BJ (cell line): ENCODE measurements at places on chromosomes 1 and 21.

DNA sequence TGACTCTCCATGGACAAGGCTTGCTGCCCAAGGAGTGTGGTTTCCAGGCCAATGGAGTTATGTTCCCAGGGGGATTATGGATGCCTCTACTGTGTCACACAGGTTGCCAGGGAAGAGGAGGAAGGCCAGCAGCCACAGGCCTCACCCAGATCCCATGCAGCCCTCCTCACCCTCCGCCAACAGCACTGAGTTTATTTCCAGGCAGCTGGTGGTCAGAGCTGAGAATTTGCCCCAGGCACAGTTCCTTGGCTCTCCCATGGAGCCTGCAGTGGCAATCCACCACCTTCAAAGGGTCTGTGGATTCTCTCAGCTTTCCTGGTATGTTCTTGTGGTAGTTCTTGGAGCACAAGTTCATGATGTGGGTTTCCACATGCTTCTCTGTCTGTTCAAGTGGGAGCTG is 79.2 kb downstream of the NTNG1 start:
- DNase-seq, result peak; percentile 19

- no peak for DNase-seq
These were observed 39.1 kb downstream of the KANK4 start for GRCh38 chr1:62280150-62280549.

DNA sequence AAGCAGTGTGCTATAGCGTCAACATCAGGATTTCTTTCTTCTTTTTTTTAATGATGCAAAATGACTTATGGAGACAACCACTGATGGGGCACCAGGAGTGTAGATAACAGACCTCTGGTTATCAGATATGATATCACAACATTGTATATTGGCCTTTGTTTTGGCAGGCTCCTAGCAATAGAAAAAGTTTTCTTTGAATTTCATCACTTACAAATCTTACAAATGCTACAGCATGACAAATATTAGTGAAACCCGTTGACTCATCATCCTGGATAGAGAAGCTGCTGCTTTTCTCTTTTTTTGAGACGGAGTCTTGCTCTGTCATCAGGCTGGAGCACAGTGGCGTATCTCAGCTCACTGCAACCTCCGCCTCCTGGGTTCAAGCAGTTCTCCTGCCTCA is 92.9 kb downstream of the LTN1 start:
- no peak for DNase-seq

DNA sequence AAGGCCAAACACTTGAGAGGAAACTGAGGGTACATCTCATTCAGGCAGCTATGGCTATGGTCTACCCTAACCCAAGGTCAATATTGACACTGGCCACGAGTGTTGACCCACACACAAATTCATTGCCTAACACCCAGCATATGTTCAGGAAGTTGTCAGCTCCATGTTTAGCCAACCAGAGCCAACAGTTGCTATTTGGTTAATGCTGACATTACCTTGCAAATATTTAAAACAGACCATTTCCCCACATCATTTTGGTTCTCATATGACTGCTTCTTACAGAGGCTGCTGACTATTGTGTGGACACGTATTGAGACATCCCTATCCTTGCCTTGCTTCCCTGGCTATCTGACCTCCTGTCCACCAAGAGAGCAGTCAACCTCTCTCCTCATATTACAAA is 97.3 kb downstream of the LMX1A start:
- no peak for DNase-seq

DNA sequence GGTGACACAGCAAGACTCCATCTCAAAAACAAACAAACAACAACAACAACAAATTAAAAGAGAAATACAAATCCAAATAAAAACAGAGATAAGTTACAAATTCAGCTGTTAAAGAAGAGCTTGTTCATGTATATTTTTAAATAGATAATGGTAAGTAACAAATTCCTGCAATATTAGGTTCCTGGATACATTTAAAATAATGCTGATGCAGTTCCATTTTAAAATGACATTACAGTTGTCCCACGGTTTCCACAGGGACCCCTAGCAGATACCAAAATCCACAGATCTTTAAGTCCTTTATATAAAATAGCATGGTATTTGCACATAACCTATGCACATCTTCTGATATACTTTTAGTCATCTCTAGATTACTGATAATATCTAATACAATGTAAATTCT is 61.5 kb downstream of the ABL2 start:
- no peak for DNase-seq

- no peak for DNase-seq
These were observed 16.9 kb downstream of the MACO1 start for GRCh38 chr1:25447547-25447946.

GRCh38 chr1:85022700-85023099 is 25.6 kb downstream of the MCOLN3 start:
- no peak for DNase-seq

DNA sequence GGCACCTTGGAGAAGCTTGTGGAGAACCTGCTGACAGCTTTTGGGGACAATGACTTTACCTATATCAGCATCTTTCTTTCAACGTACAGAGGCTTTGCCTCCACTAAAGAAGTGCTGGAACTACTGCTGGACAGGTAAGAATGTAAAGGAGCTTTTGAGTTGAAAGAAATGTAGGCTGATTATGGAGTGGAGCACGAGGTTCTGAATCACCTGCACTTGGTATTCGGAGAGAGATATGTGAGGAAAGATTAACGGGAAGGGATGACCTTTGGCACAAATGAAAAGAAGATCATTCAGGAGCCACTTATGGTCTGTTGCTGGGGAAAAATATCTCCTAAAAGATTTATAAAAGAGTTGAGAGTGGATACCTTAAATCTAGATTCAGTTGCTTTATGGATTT is 42.7 kb downstream of the RGL1 start:
- DNase-seq, result no peak

- no peak for DNase-seq
These were observed 2.3 kb downstream of the FUBP1 start for GRCh38 chr1:77976433-77977076.

DNA sequence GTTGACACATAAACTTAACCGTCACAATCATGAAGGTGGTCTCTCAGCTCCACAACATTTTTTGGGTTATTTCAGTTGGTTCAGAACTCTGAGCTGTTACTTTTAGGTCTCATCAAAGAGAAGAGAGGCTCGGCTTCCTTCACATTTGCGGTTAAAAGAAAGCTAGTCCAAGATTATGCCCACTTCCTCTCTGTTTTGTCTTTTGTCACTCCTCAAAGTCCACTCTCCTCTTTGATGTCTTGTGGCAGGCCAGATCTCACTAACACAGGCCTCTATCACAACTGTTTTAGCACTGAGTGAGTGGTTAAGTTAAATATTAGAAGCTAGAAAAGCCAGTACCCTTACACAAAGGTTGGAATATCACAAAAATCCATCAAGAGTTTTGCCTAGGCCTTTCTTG is 195.7 kb downstream of the FCRL5 start:
- DNase-seq, result no peak
